ENCODE measurements at places on chromosomes 3 and 15.

- no peak for DNase-seq
- no peaks in the 10 kb centered on the region for H3K36me3 ChIP-seq
- no peak overlapping the region for H3K27ac ChIP-seq
- H3K4me1 ChIP-seq = no peaks in the 10 kb centered on the region
Measured at GRCh38 chr3:112519424-112520001, 20.2 kb upstream of the BTLA start.

GRCh38 chr3:190517687-190518086 lies 3.8 kb downstream of the IL1RAP start:
- no peak overlapping the region for H3K4me3 ChIP-seq
- H3K27me3 ChIP-seq = no peaks in the 10 kb centered on the region
- no peaks in the 10 kb centered on the region for H3K36me3 ChIP-seq
- DNase-seq = no peak
- no peak overlapping the region for H3K27ac ChIP-seq
- no peaks in the 10 kb centered on the region for H3K4me1 ChIP-seq

GRCh38 chr3:52237657-52238172 lies 1.2 kb downstream of the TWF2 start:
- H3K27me3 ChIP-seq = no peaks in the 10 kb centered on the region
- DNase-seq = peak; percentile 57
- H3K27ac ChIP-seq = peak overlapping the region; percentile 68
- H3K4me3 ChIP-seq = peak overlapping the region; percentile 99

DNA sequence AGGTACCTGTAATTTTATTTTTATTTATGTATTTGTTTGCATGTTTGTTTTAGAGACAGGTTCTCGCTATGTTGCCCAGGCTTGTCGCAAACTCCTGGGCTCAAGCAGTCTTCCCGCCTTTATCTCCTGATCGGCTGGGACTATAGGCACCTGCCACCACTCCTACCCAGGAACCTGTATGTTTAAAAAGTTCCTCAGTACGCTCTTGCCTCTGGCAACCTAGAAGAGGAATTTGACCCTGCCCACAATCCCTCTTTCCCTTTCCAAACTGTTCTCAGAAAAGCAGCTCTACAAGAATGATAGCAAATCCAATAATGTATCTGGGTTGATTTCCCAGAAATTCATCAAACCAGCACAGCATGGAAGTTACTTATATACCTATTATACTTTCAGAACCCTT lies 20.9 kb upstream of the PHLDB2 start:
- no peaks in the 10 kb centered on the region for H3K27me3 ChIP-seq
- no peak for DNase-seq
- no peaks in the 10 kb centered on the region for H3K4me1 ChIP-seq
- H3K36me3 ChIP-seq = no peaks in the 10 kb centered on the region

- no peaks in the 10 kb centered on the region for H3K36me3 ChIP-seq
- no peaks in the 10 kb centered on the region for H3K27me3 ChIP-seq
- H3K4me1 ChIP-seq = peaks cover 2% of the 10 kb centered on the region
Measured at GRCh38 chr15:49045751-49046219, 461 bp downstream of the SECISBP2L start.

DNA sequence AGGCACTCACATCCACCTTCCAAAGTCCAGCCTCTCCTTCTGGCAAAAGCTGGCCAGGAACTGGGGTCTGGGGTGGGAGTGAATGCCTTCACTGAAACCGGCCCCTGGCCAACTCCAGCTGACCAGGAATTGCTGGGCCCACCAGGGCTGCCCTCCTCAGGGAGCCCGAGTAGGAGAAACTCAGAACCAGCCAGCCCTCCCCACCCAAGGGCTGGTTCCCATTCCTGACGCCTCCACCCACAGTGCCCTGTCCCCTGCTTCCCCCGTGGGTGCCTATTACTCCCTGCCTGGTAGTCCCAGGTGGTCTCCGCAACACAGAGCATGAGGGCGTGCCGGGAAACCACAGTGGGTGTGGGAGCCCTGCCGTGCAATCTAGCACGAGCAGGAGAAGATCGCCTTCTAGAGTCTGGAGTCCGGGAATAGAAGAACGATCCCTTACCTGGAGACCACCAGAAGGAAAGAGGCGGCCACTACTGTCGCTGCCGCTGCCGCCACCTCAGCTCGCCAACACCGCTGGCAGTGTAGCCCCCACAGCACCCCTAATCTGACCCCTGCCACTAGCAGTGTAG lies 178.8 kb downstream of the POTEB3 start:
- no peaks in the 10 kb centered on the region for H3K4me1 ChIP-seq
- no peaks in the 10 kb centered on the region for H3K36me3 ChIP-seq
- H3K27ac ChIP-seq = no peak overlapping the region

DNA sequence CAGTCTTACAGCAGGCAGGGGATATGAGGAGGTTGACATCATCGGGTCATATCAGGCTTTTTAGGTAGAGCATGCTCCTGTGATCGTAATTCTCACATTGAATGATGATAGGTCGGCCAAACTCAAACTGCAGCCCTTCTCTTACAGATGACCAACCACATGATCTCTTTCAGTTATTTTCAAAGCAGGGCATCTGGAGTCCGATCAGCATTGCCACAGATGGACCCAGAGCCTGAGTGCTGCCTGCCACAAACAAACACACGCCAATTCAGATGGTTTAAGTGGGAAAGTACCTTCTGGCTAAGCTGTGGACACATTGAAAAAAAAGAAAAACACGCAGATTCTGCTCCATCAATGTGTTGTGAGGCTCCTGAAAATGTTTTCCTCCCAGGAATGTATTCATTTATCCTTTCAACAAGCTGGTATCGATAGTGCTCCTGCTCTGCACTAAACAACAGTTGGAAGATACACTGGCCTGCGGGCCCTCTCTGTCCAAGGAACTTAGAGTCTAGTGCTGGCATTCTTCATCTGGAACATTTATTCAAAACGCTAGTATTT lies 31.2 kb downstream of the ARPP21 start:
- no peaks in the 10 kb centered on the region for H3K36me3 ChIP-seq
- peaks cover 3% of the 10 kb centered on the region for H3K4me1 ChIP-seq
- no peak for DNase-seq
- H3K27ac ChIP-seq = no peak overlapping the region
- H3K4me3 ChIP-seq = no peak overlapping the region

GRCh38 chr15:20106026-20106425 lies 435.6 kb downstream of the GOLGA6L6 start:
- no peak overlapping the region for H3K27ac ChIP-seq
- peak; percentile 65 for DNase-seq
- no peaks in the 10 kb centered on the region for H3K27me3 ChIP-seq
- no peak overlapping the region for H3K4me3 ChIP-seq
- H3K4me1 ChIP-seq = no peaks in the 10 kb centered on the region

DNA sequence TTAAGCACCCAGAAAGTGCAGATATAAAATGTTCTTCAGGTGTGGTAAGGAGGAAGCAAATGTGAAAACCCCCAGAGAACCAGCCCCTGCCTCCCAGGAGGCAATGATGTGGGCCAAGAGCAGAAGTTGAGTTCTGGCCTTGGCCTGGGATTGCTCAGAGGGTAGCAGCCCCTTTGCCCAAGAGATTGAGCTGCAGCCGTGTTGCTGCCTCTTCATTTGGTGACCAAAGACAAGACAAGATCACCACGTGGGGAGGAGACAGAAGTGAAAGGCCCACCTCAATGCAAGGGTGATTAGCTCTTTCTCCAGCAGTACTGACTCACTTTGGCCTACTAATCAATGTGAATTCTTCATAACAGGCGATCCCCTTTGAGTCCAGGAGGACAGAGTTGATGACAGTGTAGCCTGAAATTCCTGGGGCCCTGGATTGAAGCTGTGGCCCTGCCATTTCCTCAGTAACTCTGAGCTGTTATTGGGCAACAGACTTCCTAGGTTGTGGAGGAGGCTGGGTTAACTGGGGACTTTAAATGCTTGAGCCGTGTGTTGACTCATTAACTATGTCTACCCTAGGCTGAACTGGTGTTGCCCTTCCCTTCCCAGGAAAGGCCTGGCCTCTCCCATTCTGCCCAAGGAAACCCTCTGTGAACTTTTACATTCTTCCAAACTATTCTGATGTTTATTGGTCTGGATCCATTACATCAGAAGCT lies 86.5 kb downstream of the ST6GAL1 start:
- H3K27me3 ChIP-seq = no peaks in the 10 kb centered on the region
- no peak for DNase-seq
- no peak overlapping the region for H3K27ac ChIP-seq
- H3K4me1 ChIP-seq = peaks cover 11% of the 10 kb centered on the region

DNA sequence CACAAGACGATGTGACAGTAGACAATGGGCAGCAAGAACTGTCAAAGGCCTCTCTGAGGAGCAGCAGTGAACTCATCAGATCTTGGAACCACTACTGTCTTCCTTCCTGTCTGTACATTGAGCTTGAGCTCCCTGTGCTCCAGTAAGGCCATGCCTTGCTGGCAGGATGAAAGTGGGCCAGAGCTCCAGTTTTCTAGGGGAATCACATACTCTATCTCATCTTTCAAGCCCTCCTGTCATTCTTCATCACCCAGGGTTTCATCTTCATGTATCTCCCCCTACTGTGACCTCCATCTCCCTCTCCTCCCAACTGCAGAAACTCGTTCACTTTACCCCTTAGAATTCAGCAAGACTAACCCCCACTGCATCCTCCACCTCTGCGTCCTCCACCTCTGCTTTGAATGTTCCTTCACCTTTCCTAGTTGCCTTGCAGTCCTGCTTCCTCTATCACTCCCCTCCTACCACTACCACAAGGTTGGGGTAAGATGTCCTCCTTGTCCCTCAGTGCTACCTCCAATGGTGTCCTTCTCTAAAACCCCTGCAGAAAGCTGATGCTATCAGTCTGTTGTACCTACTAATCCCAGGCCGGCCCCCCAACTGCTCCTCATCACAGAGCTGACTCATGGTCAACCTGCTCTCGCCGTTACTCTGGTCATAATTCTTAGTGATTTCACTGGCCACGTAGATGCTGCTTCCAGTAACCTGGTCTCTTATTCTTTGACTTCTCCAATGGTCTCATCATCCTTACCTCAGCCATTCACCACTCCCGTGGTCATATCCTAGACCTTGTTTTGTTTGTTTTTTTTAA lies 22.3 kb downstream of the NKIRAS1 start:
- no peak overlapping the region for H3K27ac ChIP-seq
- H3K27me3 ChIP-seq = no peaks in the 10 kb centered on the region
- H3K4me3 ChIP-seq = no peak overlapping the region
- H3K36me3 ChIP-seq = no peaks in the 10 kb centered on the region

- no peak overlapping the region for H3K27ac ChIP-seq
- DNase-seq = no peak
- H3K27me3 ChIP-seq = no peaks in the 10 kb centered on the region
- H3K36me3 ChIP-seq = no peaks in the 10 kb centered on the region
- no peak overlapping the region for H3K4me3 ChIP-seq
Measured at GRCh38 chr15:98443526-98443925, 204.8 kb upstream of the IGF1R start.

- peak overlapping the region; percentile 59 for H3K4me3 ChIP-seq
- H3K27ac ChIP-seq = peak overlapping the region; percentile 62
- no peak for DNase-seq
- peaks cover 2% of the 10 kb centered on the region for H3K4me1 ChIP-seq
- no peaks in the 10 kb centered on the region for H3K27me3 ChIP-seq
Measured at GRCh38 chr3:115099986-115100571, 47.0 kb downstream of the ZBTB20 start.

DNA sequence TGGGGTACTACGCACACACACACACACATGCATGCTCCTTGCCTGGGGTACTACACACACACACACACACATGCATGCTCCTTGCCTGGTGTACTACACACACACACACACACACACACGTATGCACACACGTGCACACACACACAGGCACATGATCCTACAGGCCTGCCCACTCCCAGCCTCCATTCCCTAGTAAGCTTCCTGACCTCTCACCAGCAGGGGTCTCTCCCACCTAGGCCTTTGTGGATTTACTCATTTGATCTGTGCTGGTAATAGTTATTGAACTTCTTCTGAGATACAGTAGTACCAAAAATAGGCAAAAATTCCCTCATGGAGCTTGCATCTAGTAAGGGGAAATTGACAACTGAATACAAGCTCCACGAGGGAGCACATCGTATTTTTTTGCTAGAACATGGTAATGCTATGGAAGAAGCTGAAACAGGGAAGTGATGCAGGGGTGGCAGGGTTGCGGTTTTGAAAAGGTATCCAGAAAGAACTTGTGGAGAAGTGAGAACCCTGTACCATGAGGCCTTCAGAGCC lies 19.1 kb downstream of the TTC21A start:
- H3K27ac ChIP-seq = no peak overlapping the region
- no peaks in the 10 kb centered on the region for H3K4me1 ChIP-seq
- H3K36me3 ChIP-seq = no peaks in the 10 kb centered on the region

GRCh38 chr3:41260063-41260450 lies 60.8 kb downstream of the CTNNB1 start:
- H3K27ac ChIP-seq = no peak overlapping the region
- no peak overlapping the region for H3K4me3 ChIP-seq
- no peaks in the 10 kb centered on the region for H3K4me1 ChIP-seq
- DNase-seq = no peak

GRCh38 chr3:44114142-44114541 lies 127.5 kb upstream of the TOPAZ1 start:
- no peaks in the 10 kb centered on the region for H3K36me3 ChIP-seq
- no peaks in the 10 kb centered on the region for H3K4me1 ChIP-seq
- H3K4me3 ChIP-seq = no peak overlapping the region
- no peak for DNase-seq

DNA sequence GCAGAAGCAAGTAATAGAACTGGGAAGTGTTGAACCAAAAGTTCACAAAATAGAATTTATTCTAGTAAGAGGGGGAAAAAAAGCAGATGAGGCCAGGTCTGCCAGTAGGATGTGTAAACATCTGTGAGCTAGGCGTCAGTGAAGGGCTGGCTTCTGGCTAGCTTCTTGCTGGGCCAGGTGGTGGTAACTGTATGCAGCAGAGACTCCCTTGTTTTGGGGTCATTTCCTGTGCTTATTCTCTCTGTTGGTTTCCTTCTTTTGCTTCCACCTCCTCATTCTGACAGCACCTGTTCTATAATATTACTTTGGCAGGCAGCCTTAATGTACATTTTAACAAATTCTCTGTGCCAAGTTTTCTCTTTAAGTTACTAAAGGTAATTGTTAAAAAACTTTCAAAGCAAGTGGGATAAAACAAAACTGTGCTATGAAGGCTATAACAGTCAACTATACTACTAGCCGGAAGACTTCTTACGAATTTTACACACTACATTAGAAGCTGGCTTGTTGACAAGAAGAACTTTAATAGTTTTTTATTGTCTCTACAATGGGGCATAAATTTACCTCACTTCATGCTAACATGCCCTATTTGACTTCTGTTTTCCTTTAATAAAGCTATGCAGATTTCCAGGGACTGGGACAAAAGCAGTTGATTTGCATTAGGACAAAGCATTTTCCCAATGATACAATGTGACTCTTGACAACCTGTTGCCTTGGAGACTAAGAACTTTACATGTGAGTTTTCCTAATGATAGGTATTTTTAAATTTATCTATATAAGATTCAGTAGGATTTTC lies 318.8 kb upstream of the NAALADL2 start:
- no peak for DNase-seq
- H3K4me3 ChIP-seq = no peak overlapping the region
- H3K4me1 ChIP-seq = no peaks in the 10 kb centered on the region
- H3K27me3 ChIP-seq = no peaks in the 10 kb centered on the region

GRCh38 chr3:49081429-49081828 lies 12.4 kb downstream of the QRICH1 start:
- H3K27me3 ChIP-seq = no peaks in the 10 kb centered on the region
- H3K36me3 ChIP-seq = peaks cover 20% of the 10 kb centered on the region
- H3K4me3 ChIP-seq = no peak overlapping the region

- H3K27ac ChIP-seq = peak overlapping the region; percentile 43
- no peaks in the 10 kb centered on the region for H3K4me1 ChIP-seq
- no peaks in the 10 kb centered on the region for H3K36me3 ChIP-seq
- no peak overlapping the region for H3K4me3 ChIP-seq
- no peak for DNase-seq
- H3K27me3 ChIP-seq = no peaks in the 10 kb centered on the region
Measured at GRCh38 chr15:39454189-39454986, 126.5 kb upstream of the THBS1 start.

Measured in ascending aorta (tissue), 2 donors.